ENCODE measurements at places on chromosomes 1 and 21. TPM values are rescaled to one million over a fixed set of nuclear protein-coding genes. Genes with fewer than 3 reads are reported as not detected.
A peak's percentile ranks its signal among the peaks of the same experiment; 100 is the strongest.

The AMY2A gene
- polyA plus RNA-seq, result 0.09 TPM

The PLPPR4 gene
- 0.04 TPM for polyA plus RNA-seq

GRCh38 chr1:10117132-10117531, 84.4 kb downstream of the UBE4B start:
- no peak for DNase-seq

DNA sequence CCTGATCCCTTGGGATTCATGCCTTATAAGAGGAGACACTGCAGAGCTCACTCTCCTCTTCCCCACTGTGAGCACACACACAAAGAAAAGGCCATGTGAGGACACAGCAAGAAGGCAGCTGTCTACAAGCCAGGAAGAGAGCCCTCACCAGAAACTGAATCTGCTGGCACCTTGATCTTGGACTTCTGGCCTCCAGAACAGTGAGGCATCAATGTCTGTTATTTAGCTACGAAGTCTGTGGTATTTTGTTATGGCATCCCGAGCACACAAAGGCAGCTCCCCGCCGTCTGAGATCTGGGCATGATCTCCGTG, 47.1 kb upstream of the RPL11 start:
- no peak for DNase-seq

The SH3D21 gene
- 0.88 TPM for polyA plus RNA-seq

The FAM131C gene
- polyA plus RNA-seq, result 0.01 TPM

DNA sequence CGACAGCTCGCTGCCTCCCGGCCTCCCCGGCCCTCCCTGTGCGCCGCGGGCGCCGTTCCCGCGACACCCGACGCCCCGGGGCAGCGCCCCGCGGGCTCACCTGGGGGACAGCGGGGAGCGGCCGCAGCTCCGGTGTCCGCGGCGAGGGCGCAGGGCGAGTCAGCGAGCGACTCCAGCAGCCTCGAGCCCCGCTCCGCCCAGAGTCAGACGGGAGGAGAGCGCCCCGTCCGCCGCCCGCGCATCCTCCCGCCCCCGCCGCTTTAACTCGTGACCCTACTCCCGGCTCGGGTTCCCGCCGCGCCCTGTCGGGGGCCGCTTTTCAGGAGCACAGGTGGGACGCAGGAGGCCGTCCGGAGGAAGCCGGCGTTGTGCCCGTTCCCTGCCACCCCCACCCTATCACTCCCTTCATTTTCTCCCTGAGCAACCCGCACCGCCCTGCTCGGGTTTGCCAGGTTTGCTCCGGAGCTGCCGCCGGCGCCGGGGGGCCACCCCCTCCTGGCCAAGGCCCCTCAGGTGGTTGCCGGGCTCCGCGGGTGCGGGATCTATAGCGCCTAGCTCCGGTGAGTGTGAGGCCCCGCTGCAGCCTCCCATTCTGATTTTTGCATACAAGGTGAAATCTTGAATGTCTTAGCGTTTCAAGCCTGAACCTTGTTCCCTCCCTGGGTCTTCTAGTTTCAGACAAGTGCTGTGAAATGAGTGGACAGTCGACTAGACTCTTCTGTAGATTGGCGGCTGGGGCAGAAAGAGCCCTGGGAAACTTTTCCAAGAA, at the start of gene MCOLN3:
TSS of gene MCOLN3 (minus strand) at position 205 of the 769 bp plus-strand sequence. CDS start 3,140 bp downstream, outside the sequence.
- DNase-seq, result peak; percentile 48
